ENCODE measurements at places on chromosomes 13 and 19.

- DNase-seq = no peak
These were observed 62.4 kb upstream of the XPO4 start for GRCh38 chr13:20964904-20965303.

DNA sequence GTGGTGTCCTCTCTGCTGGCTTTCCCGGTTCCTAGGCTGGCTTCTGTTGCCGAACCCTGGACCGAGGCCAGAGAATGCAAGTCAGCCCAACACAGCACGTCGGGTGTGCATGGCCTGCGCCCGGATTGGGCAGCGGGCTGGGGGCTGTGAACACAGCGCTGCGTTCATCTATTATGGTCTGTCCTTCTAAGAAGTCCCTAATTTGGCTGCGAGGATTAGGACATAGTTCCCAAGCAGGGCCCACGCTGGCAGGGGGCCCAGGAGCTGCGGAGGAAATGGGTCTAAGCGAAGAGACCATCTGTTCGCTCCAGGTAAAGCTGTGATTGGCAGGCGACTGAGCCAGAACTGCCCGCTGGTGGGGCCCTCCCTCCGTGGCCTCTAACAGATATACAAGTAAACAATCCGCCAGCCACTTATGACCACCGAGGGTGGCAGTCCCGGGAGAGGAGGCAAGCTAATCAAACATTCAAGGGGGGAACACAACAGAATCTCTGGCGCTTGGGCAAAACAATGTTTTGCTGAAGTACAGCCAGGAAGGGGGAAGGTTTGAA lies 6.0 kb downstream of the SYCE2 start:
- DNase-seq = peak; percentile 80

DNA sequence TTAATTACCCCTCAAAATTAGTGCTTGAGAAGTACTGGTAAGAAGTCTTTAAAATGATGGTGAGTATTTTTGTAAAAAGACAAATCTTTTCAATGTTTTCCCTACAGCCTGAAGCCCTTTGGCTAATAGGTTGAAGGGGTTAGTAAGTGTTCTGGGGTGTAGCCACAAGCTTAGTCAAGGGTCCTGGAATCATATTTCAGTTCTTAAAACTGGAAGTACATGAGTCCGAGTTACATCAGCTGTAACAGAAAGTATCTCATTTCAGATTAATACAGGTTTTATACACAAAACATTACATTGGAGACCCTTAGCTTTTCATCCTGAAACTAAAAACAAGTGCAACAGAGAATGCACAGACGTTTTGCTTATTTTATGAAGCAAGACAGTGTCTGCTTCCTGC lies 52.7 kb upstream of the TEX29 start:
- DNase-seq = no peak

DNA sequence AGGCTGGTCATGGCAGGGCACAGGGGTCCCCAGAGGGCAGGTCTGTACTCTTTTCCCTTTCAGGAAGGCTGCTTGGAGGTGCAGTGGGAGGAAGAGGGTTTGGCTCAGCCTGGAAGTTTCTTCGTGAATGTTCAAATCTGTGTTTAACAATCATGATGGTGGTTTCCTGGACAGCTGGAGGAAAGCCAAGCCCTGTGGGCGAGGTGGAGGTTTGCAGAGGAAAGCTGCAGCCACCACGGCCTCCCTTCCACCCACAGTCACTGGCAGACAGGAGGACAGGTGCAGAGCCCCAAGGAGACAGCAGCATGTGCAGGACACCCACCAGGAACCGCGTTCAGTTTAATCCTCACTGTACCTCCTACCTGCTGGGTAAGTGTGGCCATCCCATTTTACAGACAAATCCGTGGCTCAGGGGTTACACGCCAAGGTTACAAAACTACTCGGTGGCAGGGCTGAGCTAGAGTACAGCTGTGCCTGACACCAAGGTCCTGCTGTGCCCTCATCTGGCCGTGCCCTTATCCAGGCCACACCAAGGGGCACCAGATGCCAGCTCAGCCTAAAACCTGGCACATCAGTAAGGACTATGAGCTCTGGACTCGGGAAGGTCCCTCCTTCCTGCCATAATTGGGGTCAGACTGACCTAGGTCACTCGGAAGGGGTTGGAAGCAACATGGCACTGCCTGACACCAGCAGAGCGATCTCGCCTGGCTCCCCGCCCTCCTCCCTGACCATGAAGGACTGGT lies 34.1 kb downstream of the SUGP2 start:
- DNase-seq = no peak

- peak; percentile 16 for DNase-seq
These were observed 733.9 kb upstream of the ARGLU1 start for GRCh38 chr13:107301724-107302374.

- no peak for DNase-seq
These were observed 1.0 kb downstream of the CACNA1A start for GRCh38 chr19:13505164-13505695.

- peak; percentile 58 for DNase-seq
These were observed 982 bp upstream of the DACT3 start for GRCh38 chr19:46661735-46662592.

DNA sequence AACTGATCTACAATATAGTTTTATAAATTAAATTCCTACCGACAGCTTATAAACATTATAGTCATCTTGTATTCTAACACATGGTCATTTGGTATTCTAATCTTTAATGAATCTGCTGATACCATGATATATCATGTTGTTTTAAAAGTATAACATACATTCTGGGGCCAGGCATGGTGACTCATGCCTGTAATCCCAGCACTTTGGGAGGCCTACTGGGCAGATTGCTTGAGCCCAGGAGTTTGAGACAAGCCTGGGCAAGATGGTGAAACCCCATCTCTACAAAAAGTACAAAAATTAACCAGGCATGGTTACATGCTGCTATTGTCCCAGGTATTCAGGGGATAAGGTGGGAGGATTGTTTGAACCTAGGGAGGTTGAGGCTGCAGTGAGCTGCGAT lies 3.1 kb downstream of the ZNF383 start:
- DNase-seq = no peak

GRCh38 chr13:40146611-40147117 lies 491.2 kb downstream of the COG6 start:
- no peak for DNase-seq

DNA sequence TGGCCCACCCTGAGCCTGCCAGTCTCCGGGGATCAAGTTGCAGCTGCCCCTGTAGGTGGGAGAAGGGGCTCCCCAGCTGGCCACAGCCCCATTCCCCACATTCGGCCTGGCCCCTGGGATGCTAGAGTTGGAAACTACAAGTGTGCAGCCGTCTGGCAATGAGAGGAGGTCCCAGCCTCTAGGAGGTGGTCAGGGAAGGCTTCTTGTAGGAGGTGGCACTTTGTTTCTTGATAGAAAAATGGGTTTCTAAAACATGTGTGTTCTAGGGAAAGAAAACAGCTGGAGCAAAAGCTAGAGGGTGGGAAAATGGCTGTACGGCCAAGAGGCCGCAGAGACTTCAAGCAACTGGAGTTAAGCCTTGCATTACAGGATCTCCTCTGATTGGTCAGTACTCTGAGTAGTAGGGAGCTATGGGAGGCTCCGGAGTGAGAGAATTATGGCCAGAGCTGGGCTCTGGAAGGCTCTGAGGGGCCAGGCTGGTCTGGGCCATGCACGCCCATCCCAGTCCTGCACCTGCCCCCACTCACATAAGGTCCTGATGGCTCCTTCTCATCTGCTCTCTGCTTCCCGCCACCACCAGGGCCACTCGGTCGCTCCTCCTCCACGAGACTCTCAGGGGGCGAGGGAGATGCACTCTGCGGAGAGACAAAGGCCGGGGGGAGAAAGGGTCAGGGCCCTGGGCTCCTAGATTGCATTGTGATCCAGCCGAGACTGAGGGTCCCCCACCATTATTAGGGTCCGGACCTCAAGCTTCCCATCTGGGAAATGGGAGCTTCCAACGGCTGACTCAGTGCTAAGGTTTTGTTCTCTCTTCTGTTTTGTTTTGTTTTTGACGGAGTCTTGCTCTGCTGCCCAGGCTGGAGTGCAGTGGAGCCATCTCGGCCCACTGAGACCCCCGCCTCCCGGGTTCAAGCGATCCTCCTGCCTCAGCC lies 13.7 kb downstream of the TLE2 start:
- no peak for DNase-seq

DNA sequence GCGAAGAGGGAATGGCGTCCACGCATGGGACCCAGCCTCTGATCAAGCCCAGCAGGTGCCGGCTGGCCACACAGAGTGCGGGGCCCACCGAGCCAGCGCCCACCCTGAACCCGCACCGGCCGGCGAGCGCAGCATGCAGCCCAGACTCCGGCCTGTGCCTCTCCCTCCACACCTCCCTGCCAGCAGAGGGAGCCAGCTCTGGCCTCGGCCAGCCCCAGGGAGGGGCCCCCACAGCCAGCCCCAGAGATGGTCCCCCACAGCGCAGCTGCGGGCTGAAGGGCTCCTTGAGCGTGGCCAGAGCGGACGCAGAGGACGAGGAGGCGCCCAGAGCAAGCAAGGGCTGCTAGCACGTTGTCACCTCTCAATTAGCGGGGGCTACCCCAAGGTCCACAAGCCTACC lies 904.5 kb downstream of the SLITRK6 start:
- no peak for DNase-seq

- no peak for DNase-seq
These were observed 59.5 kb upstream of the FGF14 start for GRCh38 chr13:102461302-102461701.

DNA sequence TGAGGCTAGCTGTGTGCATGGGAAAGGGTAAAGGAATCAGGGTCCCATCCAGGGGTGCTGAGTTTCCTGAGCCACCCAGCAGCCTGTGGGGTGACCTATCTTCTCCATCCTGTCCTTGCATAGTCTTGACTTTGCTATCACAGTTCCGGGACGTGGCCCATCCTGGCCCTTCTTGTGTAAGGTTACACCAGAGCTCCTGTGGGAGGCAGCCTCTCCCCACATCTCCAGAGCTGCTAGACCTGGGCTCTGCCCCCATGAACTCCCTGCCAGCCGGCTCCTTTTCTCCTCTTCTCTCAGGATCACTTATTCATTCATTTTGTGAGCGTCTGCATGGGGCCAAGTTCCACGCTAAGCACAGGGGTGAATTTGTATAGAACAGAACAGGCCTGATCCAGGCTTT lies 238.9 kb downstream of the TSHZ3 start:
- DNase-seq = no peak

GRCh38 chr19:42269478-42270345 lies 660 bp downstream of the CIC start:
- no peak for DNase-seq

Data from SHP77 treated with DMSO at 0.1 percent for 48 hours (cell line).